Right atrium auricular region (tissue), 2 donors: ENCODE measurements at places on chromosomes 12 and 14. TPM values are rescaled to one million over a fixed set of nuclear protein-coding genes. Genes with fewer than 3 reads are reported as not detected.

DNA sequence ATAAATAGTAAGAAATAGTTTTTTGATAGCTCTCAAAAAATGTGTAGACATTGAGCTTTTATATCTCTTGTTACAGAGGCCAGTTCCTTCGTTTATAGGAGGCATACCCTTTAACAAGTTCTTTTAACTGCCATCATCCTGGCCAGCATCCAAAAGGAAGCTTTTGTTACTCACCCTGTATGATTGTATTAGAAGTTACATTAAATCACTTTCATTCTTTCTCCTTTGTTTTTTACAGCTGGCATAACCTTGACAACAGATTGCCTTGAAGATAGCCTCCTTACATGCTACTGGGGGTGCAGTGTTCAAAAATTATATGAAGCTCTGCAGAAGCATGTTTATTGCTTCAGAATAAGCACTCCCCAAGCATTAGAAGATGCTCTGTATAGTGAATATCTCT is 20.1 kb downstream of the CGRRF1 start:
- no peak for DNase-seq

GRCh38 chr12:96766232-96766631 is 140.8 kb upstream of the NEDD1 start:
- DNase-seq: no peak

GRCh38 chr12:62686938-62687337 is 220.3 kb downstream of the MON2 start:
- DNase-seq: no peak

- DNase-seq: no peak
These were observed 33.6 kb downstream of the KCNA1 start for GRCh38 chr12:4943067-4943937.

SHMT2 gene
- total RNA-seq: 33.0 TPM

DNA sequence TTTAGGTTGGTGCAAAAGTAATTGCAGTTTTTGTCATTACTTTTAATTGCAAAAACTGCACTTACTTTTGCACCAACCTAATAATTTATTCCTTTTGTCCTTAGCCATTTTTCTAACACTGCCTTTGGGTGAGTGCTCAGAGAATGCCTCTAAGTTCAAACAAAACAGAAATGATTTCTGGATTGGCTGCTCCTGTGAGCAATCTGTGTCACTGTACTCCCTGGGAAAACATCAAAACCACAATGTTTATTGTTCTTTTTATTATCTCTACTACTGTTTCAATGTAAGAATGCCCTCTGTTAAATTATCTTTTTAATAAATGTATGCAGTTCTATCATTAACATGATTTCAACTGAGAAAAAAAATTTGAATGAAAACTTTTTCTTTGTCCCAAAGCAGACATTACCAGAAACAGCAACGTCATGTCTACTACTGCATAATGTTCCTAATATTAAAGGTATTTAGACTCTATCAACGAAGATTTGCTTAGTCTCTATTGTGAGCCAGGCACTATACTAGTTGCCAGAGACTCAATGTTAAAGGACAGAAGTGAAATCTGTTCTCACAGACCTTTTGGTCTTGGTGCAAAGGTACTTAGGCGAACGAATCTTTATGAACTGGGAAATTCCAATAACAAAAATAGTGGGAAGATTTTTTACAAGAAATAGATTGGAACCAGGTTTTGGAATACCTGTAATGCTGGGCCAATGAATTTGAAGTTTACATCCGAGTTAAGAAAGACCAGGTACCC is 6.2 kb downstream of the SLC41A2 start:
- no peak for DNase-seq

AKAP5 gene
- total RNA-seq: not detected

GRCh38 chr14:26199096-26199495 is 398.7 kb downstream of the NOVA1 start:
- DNase-seq: no peak

SLC39A2 gene
- not detected for total RNA-seq

- no peak for DNase-seq
These were observed 1070.6 kb downstream of the TRHDE start for GRCh38 chr12:73342733-73343132.

GRCh38 chr12:4261655-4262054 is 11.9 kb upstream of the CCND2 start:
- no peak for DNase-seq

USP44 gene
- total RNA-seq: 1.9 TPM

GRCh38 chr12:75345531-75345930 is 11.1 kb downstream of the GLIPR1L1 start:
- DNase-seq: no peak

- peak; percentile 63 for DNase-seq
These were observed 167.1 kb downstream of the TBX5 start for GRCh38 chr12:114238808-114239207.

GRCh38 chr14:92154283-92154942 is 32.6 kb downstream of the CPSF2 start:
- DNase-seq: no peak

GRCh38 chr12:93256256-93256969 is 121.3 kb upstream of the NUDT4 start:
- no peak for DNase-seq

DNA sequence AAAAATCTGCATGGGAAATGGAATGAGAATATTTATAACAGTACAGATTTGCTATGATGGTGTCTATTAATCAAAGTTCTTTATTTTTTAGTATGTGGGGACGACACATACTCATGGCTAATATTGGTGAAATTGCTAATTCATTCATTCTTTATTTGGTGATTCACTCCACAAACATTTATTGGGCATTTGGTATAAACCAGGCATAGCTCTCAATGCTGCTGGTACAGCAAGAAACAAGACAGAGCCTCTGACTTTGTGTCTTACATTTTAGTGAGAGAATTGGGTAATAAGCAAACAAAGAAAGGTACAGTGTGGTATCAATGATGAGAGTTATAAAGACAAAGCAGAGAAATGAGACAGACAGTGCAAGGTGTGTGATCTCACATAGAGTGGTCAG is 129.5 kb downstream of the RGS6 start:
- no peak for DNase-seq

- no peak for DNase-seq
These were observed 6.2 kb downstream of the DTX1 start for GRCh38 chr12:113062502-113063395.

SETD1B gene
- total RNA-seq: 9.3 TPM

GRCh38 chr14:31937730-31938346 is 139.3 kb upstream of the ARHGAP5 start:
- peak; percentile 69 for DNase-seq

DNA sequence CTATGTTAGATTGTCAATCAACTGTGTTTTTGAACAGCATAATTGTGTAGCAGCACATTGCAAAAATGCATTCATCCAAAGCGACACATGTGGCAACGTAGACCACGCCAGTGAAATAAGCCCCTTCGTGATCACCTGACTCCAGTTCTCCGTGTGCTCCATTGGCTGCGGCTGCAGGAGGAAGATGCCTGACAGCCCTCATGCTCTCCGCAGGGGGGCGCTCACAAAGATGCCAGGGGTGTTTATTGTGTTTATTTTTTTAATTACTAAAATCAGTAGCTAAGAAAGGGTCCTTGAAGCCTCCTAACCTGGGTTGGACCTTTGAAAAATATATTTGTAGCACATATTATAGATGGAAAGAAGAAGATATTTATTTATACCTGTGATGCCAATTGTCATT is 116.3 kb downstream of the SLC15A4 start:
- DNase-seq: no peak

- DNase-seq: no peak
These were observed 308.2 kb upstream of the AMIGO2 start for GRCh38 chr12:47387994-47388393.
